ENCODE measurements at places on chromosomes 13 and 19.

DNA sequence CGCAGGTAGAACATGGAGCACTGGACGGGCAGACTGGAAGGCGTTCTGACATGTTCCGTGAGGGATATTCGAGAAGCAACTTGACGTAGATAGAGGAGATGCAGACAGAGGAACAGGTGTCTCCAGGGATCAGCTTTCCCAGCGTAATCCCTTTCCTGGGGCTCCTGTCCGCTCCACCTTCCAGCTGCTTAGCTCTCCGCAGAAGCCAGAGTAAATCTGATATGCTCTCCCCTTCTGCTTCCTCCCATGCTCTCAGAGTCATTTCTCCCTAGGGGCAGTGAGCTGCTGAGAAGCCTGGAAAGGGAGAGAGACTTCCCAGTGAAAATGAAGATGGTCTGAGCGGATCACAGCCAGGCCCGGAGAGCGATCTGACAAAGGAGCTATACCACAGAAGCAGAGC is 23.0 kb upstream of the OLFM4 start:
- no peak for DNase-seq

GRCh38 chr19:19643158-19644053 is at the start of gene GMIP:
GMIP (minus strand) TSS chr19:19643657; CDS start chr19:19643529, 128 bp downstream.
- peak; percentile 28 for DNase-seq

GRCh38 chr19:16836115-16837034 is 7.2 kb downstream of the SIN3B start:
- peak; percentile 32 for DNase-seq

DNA sequence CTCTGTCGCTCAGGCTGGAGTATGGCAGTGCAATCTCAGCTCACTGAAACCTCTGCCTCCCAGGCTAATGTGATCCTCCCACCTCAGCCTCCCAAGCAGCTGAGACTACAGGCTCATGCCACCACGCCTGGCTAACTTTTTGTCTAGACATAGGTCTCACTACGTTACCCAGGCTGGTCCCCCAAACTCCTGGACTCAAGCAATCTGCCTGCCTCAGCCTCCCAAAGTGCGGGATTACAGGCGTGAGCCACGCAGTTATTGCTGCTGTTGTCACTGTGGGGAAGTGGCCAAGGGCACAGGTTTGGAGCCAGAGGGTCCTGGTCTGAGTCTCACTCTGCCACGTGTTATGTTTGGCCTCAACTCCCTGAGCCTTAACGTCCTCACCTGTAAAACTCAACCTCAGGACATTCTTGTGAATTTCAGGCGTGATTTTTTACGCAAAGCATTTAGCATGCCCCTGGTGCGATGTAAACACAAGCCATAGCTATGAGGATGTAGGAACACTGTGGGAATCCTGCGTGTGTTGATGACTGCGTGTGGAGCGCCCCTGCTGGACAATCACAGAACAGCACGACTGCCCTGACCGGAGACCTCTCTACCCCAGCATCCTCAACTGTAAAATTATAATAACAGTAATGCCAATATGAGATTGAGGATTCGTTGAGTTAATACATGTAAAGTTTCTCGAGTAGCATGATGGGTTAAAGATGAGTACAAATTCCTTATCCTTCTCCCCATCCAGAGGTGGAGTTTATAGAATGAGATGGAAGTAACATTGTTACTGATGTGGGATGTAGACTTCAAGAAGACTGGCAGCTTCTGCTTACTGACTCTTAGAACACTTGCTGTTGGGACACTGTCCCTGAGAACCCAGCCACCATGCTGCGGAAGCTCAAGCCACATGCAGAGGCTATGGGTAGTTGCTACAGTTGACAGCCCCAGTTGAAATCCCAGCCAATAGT is 41.8 kb upstream of the PNMA8B start:
- DNase-seq = peak; percentile 19

GRCh38 chr13:36395280-36395679 is 37.0 kb upstream of the CCNA1 start:
- peak; percentile 81 for DNase-seq

DNA sequence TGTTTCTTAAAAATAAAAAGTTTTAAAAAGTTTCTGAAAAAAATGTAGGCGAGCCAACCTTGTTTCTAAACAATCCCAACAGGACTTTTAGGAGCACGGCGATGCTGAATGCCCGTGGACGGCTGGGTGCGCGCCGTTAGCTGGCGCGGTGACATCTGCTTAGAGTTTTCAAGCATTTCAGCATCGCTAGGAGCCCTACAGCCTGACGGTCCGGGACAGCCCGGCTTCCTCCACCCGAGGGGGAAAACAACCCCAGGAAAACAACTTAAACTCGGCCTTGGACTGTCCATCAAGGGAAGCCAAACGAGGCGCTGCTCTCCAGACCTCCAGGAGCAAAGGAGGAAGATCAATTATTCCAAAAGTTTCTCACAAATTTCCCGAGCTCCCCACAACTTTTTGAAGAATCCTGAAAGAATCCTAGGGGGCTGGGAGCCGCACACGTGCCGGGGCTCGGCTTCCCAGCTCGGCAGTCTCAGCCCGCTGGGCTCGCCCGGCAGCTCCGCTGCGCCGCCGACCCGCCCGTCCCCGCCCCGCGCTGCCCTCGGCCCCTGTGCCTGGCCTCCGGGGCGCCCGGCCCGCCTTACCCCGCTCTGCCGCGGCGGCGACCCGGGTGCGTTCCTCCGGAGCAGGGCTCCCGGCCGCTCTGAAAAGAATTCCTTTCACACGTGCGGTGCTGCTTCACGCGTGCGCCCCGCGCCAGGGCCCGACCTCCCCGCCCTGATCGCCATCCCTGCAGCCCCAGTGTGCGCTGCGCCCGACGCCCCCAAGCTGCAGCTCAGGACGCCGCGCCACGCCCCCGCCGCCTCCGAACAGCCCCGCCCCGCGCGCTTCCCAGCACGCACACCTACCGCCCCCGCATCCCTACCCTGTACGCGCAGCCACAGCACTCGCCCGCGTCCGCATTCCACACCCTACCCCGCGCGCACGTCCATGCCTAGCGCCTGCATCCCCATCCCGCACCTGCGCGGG is at the start of gene GJA3:
GJA3 (minus strand) TSS at position 747 of the 969 bp plus-strand sequence. CDS start 17,764 bp downstream, outside the sequence.
- peak; percentile 29 for DNase-seq
